ENCODE measurements at places on chromosomes 11 and 22. TPM values are rescaled to one million over a fixed set of nuclear protein-coding genes. Genes with fewer than 3 reads are reported as not detected.

DNA sequence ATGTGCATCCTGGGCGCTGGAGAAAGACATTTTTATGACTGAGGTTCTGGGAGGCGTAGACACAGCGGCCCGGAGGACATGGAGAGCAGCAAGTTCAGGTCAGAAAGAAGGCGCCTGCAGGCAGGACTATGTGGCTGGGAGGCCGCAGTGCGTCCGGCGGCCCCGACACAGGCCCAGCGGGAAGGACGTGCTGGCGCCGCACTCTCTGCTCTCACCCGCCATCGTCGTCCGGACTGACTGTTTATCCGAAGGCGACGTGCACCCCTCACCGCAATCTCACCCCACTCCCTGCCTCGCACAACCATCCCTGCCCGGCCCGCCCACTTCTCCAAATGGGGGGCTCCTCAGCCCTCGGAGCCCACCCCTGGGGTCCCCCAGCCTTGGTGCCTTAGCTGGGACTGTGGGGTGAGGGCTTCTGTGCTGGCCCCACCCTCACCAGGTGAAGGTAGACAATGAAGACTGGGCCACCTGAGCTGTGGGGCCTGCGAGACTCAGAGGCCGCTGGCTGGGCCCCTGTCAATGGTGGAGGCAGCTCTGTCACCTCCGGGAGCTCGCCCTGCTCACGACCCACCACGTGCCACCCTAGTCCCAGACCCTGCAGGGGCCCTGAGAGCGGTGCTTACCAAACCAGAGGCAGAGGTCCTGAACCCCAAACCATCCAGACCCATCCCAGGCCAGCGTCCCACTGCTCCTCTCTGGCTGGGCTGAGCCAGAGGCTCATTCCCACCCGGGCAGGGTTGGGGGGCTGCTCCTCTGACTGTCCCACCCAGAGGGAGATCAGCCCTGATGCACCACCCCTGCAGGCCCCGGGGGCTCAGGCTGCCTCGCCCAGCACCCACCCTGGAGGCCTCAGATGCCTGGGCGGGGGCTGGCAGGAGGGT lies 16.2 kb upstream of the MUC5B start:
- no peak for DNase-seq

DNA sequence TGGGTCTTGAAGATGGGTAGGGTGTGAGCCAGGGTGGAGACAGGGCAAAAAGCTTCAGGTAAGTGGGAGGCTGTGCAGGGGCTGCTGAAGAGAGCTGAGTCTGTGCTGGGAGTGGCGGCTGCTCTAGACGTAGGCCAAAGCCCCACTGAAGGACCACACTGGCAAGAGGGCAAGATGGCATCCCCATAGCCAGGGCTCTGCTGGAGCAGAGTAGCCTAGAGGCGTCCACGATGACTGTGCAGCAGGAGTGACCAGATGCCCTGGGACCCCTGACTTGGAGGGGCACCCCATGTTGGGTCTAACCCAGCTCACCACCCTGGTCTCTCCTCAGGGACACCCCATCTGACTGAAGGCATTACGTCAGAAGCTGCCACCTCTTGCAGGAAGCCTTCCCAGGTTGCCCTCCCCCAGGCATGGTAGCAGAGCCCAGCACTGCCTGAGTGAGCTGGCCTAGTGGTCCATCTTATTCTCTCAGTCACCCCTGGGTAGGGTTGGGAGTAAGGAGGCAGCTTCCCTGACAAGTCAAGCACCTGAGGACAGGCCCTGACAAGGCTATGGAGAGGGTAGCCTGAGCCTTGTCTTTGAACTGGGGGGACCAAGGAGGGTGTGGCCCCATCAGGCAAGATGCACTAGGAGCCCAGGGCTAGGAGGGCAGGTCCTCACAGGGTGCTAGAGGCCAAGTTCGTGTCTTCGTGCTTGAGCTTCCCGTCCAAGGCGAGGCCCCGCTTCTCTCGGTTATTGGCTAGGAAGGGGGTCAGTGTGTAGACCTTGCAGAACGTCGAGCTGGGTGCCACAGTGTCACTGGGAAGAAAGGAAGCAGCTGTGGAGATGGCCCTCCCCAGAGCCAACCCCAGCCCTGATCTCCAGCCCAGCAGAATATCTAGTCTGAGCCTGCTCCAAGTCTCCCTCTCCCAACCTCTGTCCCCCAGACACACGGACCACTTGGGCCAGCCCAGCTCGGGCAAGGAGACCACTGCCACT lies 33.1 kb downstream of the TPBGL start:
- DNase-seq = no peak

DNA sequence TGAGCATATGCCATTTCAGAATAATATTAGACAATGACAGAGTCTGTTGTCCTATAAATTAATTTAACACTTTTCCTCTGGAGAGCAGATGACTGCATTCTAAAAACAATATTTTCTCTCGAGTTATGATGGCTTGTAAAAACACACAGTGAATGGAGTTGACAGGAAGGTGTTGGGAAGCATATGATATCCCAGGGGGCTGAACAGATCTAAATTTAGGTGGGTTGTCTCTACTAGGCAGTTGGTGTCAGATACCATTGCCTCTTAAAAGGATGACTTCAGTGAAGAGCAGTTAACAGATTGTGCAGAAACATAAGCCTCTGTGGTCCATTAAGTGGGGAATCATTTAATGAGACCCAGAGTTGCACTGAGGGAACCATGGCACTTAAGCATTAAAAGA lies 30.7 kb downstream of the SVIP start:
- no peak for DNase-seq

DNA sequence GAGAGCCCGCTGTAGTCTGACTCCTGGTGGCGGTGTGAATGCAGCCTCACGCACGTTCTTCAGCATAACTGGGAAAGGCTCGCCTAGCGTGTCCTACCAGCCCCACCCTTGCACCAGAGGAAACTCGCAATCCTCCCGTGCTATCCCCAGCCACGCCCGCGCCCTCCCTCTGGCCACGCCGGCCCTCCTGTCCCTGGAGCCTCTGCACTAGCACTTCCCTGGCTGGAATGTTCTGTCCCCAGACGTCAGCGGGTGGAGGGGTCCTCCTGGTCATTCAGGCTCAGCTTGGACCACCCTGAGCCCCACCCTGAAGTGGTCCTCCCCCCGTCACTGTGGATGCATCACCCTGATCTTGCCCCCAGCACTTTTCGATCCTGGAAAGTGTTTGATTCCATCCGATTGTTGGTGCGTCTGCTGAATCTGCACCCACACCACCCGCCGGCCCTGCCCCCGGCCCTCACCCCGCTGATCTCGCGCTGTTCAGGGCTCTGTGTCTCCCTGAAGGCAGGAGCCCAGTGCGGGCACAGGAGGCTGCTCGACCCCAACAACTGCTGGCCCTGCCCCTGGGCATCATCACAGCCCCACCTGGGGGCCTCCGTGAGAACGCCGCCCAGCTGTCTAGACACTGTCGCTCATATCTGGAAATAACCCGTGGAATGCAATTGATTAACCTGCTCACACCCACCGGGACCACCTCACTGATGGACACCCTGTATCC lies 437.0 kb downstream of the TBC1D22A start:
- DNase-seq = no peak

DNA sequence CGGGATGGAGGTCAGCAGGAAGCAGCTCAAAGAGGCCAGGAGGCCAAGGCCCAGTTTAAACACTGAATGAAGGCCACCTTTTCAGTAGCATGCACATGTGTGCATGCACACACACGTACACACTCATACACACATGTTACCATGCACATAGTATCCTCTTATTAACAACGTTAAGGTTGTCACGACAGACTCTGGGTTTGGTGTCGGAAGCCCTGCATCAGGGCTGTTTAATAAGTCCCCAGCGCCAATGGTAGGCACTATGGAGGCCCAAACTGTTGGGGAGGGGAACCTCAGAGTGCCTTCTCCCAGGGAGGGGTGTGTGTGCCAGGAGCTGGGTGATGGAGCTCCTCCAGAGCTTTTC lies 39.5 kb upstream of the ADA2 start:
- no peak for DNase-seq

DNA sequence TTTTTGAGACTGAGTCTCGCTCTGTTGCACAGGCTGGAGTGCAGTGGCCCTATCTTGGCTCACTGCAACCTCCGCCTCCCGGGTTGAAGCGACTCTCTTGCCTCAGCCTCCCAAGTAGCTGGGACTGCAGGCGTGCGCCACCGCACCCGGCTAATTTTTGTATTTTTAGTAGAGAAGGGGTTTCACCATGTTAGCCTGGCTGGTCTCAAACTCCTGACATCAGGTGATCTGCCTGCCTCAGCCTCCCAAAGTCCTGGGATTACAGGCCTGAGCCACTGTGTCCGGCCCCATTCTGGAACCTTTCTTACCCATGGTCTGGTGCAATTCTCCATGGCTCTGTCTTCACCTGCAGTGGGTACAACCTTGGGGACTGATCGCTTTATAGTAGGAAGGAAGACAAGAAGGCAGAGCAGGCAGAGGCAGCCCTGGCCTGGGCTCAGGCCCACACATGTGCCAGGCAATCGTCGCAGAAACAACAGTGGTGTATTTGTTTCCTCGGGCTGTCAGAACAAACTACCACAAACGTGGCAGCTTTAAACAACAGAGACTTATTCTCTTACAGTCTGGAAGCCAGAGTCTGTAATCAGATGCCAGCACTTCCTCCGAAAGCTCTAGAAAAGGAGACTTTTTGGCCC lies 4.0 kb upstream of the PTGDR2 start:
- DNase-seq = no peak

- DNase-seq = no peak
Observed at GRCh38 chr22:17871726-17872458, 97.6 kb upstream of the BID start.

DNA sequence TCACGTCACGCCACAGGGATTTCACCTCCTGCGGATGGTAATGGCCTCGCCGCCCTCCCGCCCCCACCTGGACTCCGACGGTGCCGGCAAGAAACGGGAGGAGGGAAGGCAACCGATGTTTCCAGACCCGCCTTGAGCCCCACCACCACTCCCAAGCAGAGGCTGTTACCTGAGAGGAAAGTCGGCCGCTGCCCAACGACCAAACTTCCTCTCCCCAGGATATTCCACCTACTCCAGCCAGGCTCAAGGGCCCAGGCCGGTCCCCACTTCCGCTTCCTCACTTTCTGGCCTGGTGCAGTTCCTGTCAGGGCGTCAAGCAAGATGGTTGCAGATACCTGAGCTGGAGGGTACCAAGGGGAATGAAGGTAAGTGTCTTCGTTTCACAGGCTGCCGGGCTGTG lies at the start of gene ENTHD1:
Gene ENTHD1, minus strand, starts transcription at position 235 of the 400 bp plus-strand sequence. CDS start 6,012 bp downstream, outside the sequence.
- DNase-seq = no peak

Gene OR4C45
- polyA plus RNA-seq = not detected

Gene KCNQ1OT1
- 0.03 TPM for polyA plus RNA-seq

Gene OR52A1
- polyA plus RNA-seq = not detected

Gene TMEM45B
- not detected for polyA plus RNA-seq

Gene SEPTIN3
- 0.84 TPM for polyA plus RNA-seq

Gene SYCE3
- polyA plus RNA-seq = not detected

Gene PTS
- 34.4 TPM for polyA plus RNA-seq

Gene VSIG2
- polyA plus RNA-seq = not detected

Gene AMOTL1
- 3.4 TPM for polyA plus RNA-seq
